Activated CD4-positive, alpha-beta memory T cell treated with anti-CD3 and anti-CD28 coated beads for 36 hours (primary cell): ENCODE measurements at places on chromosomes 7 and 10. TPM values are rescaled to one million over a fixed set of nuclear protein-coding genes. Genes with fewer than 3 reads are reported as not detected.

Gene CTAGE8
- total RNA-seq, result 1.8 TPM

Gene STEAP4
- not detected for total RNA-seq

Gene SPOCK2
- 216 TPM for total RNA-seq

Gene LEP
- not detected for total RNA-seq

Gene SFRP4
- total RNA-seq, result not detected

Gene OLAH
- total RNA-seq, result 0.31 TPM

Gene CFAP70
- total RNA-seq, result 0.80 TPM

Gene CASP2
- total RNA-seq, result 129 TPM

Gene RHOBTB1
- total RNA-seq, result not detected
